Inflammatory macrophage (primary cell): ENCODE measurements at places on chromosomes 7 and 10.
A peak's percentile ranks its signal among the peaks of the same experiment; 100 is the strongest.

DNA sequence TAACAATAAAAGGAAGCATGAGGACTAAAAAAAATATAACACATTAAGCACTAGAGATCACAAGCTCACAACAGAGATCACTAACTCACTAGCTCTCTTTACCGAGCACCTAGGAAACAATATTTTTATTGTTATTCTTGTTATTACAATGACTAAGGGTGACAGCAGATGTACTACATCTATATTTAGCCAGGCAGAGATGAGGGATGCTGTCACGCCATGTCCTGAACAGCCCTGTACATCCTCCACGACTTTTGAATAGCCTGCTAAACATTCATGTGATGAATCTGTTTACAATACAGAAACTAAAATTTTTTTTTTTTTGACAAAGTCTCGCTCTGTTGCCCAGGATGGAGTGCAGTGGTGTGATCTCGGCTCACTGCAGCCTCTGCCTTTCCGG, 22.7 kb downstream of the FAM133B start:
- DNase-seq: no peak

DNA sequence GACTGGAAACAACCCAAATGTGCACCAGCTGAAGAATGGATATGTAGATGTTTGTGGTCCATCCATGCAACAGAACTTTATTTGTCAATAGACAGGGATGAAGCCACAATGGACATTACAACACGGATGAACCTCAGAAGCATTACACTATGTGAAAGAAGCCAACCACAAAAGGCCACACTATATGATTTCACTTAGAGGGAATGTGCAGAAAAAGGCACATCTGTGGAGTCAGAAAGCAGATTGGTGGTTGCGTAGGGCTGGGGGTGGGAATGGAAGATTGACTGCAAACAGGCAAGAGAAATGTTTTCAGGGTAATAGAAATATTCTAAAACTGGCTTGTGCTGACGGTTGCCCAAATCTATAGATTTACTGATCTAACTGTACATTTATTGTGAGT, 34.3 kb upstream of the WASHC2A start:
- no peak for DNase-seq

- DNase-seq: no peak
Observed at GRCh38 chr7:25858525-25859411, 293.2 kb upstream of the NFE2L3 start.

- DNase-seq: no peak
Observed at GRCh38 chr7:146096994-146097393, 19.6 kb upstream of the CNTNAP2 start.

GRCh38 chr7:1093916-1094508, 6.1 kb downstream of the GPER1 start:
- DNase-seq: no peak

DNA sequence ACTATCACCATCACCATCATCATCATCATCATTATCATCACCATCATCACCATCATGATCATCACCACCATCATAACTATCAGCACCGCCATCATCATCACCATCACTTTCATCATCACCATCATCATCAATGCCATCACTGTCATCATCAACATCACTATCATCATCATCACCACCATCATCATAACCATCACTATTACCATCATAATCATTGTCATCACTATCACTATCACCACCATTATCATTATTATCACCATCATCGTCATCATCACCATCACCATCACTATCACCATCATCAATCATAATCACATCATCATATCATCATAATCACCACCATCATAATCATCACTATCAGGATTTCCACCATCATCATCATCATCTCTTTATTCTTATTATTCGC, 20.6 kb downstream of the INSIG1 start:
- no peak for DNase-seq

GRCh38 chr7:93016681-93017381, 100.9 kb downstream of the SAMD9 start:
- DNase-seq: no peak

- peak; percentile 61 for DNase-seq
Observed at GRCh38 chr7:35556515-35557471, 138.1 kb downstream of the HERPUD2 start.

DNA sequence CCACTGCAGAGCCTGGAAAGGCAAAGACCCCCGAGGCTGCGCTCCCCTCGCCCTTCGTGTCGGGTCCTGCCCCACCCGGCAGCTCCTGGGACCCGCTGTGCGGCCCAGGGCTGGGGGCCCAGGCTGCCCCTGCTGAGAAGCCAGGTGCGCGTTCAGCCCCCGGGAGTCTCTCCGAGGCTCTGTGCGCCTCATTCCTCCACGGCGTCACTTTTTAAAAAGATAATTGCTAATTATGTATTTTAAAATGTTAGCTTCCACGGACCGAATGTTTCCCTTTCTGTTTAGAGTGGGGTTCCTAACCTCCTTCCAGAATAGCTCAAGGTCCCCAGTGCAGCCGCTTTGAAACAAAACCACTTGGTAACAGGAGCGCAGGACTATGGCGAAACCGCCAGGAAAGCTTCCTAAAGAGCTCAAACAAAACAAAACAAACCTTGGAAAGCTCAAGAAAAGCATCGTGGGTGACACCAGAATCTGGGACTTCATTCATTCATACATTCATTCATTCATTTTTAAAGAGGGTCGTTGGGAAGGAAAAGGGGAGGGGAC, 45.6 kb downstream of the PDIA4 start:
- peak; percentile 46 for DNase-seq

DNA sequence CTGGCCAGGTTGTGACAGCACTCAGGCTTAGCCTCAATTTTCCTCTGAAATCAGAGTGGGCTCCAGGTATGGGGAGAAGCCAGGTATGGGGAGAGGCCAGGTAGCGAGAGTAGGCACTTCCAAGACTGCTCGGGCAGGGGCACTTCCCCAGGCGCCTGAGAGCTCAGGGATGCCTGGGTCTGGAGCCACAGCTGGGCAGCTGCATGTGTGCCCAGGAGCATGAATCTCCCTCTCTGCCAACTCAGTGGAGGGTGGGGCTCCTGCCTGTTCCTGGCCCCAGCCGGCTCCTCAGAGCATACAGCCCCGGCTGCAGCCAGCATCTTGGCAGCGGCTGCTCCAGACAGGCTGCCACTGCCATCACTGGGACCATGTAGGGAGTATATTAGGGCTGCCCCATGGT, 313.9 kb downstream of the AUTS2 start:
- no peak for DNase-seq

GRCh38 chr10:67302701-67303100, 376.9 kb downstream of the LRRTM3 start:
- no peak for DNase-seq

GRCh38 chr7:126840869-126841268, 411.9 kb downstream of the GRM8 start:
- DNase-seq: no peak

DNA sequence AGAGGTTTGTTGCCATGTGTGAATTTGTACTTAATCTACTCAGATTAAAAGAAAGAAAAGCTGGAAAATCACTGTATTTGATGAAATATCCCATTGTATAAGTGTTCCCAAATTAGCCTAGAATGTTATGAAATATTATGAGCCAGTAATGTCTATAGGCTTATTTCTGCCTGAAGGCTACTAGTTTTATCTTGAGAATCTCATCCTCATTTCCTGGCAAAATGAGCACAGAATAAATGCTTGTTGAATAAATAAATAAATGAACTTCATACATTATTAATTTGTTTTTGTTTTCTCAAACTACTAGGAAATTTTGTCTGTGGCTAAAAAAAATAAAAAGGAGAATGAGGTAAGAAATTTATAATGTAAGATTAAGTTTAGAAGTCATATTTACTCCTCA, 25.5 kb downstream of the HELLS start:
- DNase-seq: no peak

DNA sequence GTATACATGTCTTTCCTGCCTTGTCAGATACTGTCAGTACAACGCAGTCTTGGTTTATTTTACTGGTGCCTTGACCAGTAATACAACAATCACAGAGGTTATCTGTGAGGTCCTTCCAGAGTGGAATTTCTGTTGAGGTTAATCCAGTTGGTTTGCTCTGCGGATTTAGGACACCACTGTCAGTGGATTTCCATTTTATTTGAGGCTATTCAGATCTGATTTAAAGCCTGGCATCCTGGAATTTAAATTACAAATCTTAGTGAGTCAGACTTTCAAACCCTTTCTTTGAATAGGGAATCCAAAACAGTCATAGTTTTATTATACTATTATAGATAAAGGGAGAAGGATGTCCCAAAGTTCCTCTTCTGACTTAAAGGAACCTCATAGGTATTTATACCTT, 40.5 kb downstream of the ANLN start:
- no peak for DNase-seq

- DNase-seq: no peak
Observed at GRCh38 chr10:95467162-95467599, 94.0 kb downstream of the SORBS1 start.
